ENCODE measurements at places on chromosomes 3 and 15.

DNA sequence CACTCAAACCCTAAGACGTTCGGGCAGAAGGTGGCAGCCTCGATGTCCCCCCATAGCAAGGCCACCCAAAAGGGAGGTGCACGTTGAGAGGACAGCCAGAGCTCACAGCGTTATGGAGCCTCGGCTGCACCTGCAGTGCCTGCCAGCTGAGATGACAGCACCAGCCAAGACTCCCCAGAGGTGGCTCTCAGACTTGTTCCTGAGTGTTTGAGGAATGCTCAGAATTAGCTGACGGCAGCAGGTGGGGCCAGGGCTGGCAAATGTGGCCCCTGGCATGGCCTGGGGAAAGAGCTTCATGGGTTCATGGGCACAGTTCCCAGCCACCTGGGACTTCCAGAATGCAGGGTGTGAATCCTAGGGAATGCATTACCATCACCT lies 177.8 kb downstream of the KLF13 start:
- peaks cover 10% of the 10 kb centered on the region for H3K27me3 ChIP-seq
- no peaks in the 10 kb centered on the region for H3K36me3 ChIP-seq
- no peak overlapping the region for H3K4me3 ChIP-seq
- DNase-seq: no peak
- no peaks in the 10 kb centered on the region for H3K4me1 ChIP-seq
- H3K27ac ChIP-seq: no peak overlapping the region

GRCh38 chr3:168096210-168096652 lies 507 bp upstream of the GOLIM4 start:
- H3K4me1 ChIP-seq: peaks cover 60% of the 10 kb centered on the region
- peak; percentile 96 for DNase-seq
- peak overlapping the region; percentile 97 for H3K27ac ChIP-seq
- peak overlapping the region; percentile 79 for H3K4me3 ChIP-seq
- no peaks in the 10 kb centered on the region for H3K27me3 ChIP-seq
- H3K36me3 ChIP-seq: no peaks in the 10 kb centered on the region

DNA sequence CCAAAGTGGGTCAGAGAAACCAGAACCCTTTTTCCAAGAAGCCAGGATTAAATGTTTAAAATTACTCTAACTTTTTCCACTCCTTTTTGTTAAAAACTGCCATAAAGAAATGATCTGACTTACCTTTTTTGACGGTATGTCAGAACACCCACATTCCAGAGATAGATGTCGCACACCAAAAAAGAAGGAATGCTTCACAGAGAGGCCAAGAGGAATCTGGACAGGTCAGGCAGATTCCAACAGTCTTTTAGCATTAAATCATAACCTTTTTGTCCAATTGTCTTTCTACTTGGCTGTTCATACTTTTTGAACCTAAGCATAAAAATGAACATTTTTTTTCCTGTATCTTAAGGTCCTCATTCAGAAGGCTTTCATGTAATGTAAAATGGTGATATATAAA lies 846.9 kb downstream of the NSUN3 start:
- H3K27ac ChIP-seq: no peak overlapping the region
- H3K4me1 ChIP-seq: no peaks in the 10 kb centered on the region
- H3K36me3 ChIP-seq: no peaks in the 10 kb centered on the region
- no peaks in the 10 kb centered on the region for H3K27me3 ChIP-seq
- no peak for DNase-seq
- no peak overlapping the region for H3K4me3 ChIP-seq

GRCh38 chr3:111709645-111710044 lies 114.5 kb upstream of the ZBED2 start:
- no peak overlapping the region for H3K27ac ChIP-seq
- H3K4me1 ChIP-seq: peaks cover 12% of the 10 kb centered on the region
- DNase-seq: no peak
- H3K36me3 ChIP-seq: no peaks in the 10 kb centered on the region
- H3K4me3 ChIP-seq: no peak overlapping the region
- H3K27me3 ChIP-seq: no peaks in the 10 kb centered on the region

DNA sequence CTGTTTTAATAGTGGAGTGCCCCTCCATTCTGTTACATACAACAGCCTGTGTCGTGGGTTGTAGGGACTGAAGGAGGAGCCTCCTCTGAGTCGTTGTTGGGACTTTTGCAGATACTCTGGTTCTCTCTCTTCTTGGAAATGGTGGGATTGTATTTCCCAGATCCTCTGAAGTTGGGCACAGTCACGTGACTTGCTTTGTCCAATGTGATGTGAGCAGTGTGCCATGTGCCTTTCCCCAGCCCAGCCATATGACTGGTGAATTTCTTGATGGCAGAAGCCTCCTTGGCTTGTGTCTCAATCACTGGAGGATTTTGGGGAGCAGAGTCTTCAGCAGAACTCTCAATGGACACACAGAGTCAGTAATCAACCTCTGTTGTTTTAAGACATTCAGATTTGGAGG lies 36.2 kb downstream of the RASGRF1 start:
- peaks cover 3% of the 10 kb centered on the region for H3K27me3 ChIP-seq
- no peaks in the 10 kb centered on the region for H3K36me3 ChIP-seq
- no peak for DNase-seq
- H3K4me1 ChIP-seq: no peaks in the 10 kb centered on the region
- H3K4me3 ChIP-seq: no peak overlapping the region
- no peak overlapping the region for H3K27ac ChIP-seq

GRCh38 chr15:52255008-52255407 lies 40.6 kb downstream of the MYO5C start:
- no peaks in the 10 kb centered on the region for H3K27me3 ChIP-seq
- no peak overlapping the region for H3K27ac ChIP-seq
- H3K4me3 ChIP-seq: no peak overlapping the region
- DNase-seq: peak; percentile 69
- peaks cover 40% of the 10 kb centered on the region for H3K4me1 ChIP-seq
- H3K36me3 ChIP-seq: no peaks in the 10 kb centered on the region

DNA sequence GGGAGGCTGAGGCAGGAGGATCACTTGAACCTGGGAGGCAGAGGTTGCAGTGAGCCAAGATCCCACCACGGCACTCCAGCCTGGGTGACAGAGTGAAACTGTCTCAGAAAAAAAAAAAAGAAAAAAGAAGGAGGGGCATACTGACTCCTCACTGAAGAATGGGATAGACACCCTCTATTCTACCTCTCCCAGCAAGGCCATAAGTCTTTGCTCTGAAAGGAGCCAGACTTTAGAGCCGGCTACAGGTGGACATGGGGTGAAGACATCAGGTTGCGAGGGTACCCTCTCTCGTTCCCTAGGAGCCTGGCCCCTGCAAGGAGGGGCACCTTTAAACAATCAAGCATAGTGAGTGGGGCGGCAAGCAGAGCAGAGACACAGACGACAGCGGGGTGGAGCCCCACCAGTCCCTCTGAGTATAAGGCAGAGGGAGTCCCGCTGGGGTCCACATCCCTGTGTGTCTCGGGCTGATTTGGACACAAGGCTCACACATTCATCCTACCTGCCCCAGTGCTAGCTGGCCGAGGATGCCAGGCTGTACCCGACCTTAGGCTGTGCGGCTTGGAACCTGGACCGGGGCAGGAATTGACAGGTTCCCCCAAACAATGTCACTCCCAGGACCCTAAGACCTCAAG lies 1.1 kb downstream of the GRAMD2A start:
- H3K27ac ChIP-seq: no peak overlapping the region
- no peak overlapping the region for H3K4me3 ChIP-seq
- no peaks in the 10 kb centered on the region for H3K4me1 ChIP-seq
- H3K36me3 ChIP-seq: peaks cover 30% of the 10 kb centered on the region

GRCh38 chr3:50137531-50137930 lies 17.6 kb upstream of the SEMA3F start:
- peaks cover 9% of the 10 kb centered on the region for H3K4me1 ChIP-seq
- no peak for DNase-seq
- no peak overlapping the region for H3K27ac ChIP-seq
- no peaks in the 10 kb centered on the region for H3K27me3 ChIP-seq
- no peak overlapping the region for H3K4me3 ChIP-seq

- H3K4me1 ChIP-seq: peaks cover 9% of the 10 kb centered on the region
- no peak overlapping the region for H3K27ac ChIP-seq
- no peaks in the 10 kb centered on the region for H3K36me3 ChIP-seq
- no peak for DNase-seq
Observed at GRCh38 chr3:117059956-117060270, 350.3 kb downstream of the TUSC7 start.

DNA sequence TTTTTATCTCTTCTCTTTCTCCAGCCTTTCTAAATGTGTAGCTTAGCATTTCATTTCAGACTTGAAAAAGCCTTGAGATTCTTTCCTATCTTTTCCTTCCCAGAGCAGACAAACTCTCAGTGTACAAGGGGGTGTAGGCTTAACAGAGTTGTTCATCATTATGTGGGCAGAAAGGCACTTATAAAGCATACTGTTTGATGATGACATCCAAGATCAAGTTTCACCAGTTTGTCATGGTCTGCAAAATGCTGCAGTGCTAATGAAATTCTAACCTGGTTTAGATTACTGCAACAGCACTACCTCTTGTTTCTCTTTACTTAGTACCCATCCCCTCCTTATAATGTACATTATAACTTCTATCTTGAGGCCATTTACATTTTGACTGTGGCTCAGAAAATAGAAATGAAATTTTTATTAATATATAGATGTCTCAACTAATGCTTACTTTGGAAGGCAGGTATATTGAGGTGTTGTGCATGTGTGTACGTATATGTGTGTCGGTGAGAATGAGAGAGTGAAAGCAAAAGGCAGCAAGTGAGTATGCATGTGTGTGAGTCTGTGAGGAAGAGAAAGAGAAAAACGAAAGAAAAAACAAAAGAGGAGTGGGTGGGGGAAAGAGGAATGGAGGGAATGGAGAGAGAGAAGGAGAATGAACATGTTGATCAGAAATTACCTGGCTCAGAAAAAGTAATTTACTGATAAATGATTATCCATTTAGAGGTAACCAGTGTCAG lies 1043.6 kb downstream of the TUSC7 start:
- 0 out of 2 replicates have a peak overlapping the region, but pooled peaks have one; percentile 17 for H3K4me3 ChIP-seq
- peaks cover 14% of the 10 kb centered on the region for H3K4me1 ChIP-seq
- no peak overlapping the region for H3K27ac ChIP-seq
- no peaks in the 10 kb centered on the region for H3K36me3 ChIP-seq
- H3K27me3 ChIP-seq: no peaks in the 10 kb centered on the region

DNA sequence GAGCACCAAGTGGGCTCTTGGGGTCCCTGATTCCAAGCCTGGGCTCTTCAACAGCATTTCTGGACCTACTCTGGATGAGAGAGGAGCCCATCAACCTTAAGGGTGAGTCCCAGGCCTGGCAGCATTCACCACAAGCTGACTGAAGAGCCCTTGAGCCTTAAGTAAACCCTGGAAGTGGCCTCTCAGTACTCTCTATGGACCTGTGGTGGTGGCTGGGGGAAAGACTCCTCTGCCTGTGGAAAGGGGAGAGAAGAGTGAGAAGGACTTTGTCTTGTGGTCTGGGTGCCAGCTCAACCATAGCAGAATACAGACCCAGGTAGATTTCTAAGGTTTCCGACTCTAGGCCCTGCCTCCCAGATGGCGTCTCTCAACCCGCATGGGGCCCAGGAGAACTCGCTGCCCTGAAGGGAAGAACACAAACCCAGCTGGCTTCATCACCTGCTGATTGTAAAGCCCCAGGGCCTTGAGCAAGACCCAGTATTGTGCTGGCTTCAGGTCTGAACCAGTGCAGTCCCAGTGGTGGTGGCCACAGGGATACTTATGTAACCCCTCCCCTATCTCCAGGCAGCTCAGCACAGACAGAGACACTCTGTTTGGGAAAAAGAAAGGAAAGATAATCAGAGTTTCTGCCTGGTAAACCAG lies 71.4 kb downstream of the TFDP2 start:
- H3K4me3 ChIP-seq: no peak overlapping the region
- H3K27ac ChIP-seq: no peak overlapping the region
- H3K27me3 ChIP-seq: no peaks in the 10 kb centered on the region
- no peaks in the 10 kb centered on the region for H3K4me1 ChIP-seq

DNA sequence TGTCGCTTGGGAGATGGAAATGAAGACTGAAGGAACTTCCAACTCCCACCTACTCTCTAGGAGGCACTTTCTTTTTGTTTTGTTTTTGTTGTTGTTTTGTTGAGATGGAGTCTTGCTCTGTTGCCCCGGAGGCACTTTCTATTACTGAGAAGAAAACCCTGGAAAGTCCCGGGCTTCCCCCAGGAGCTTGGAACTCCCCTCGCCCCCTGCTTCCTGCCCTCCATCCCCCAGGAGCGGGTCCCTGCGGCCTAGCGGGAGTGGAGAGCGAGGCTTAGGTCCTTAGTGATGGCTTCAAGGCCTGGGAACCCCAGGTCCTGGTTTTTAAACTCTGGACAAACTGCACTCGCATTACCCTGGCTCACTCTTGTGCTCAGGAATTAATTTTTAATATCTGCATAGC lies 195.7 kb downstream of the OCA2 start:
- DNase-seq: no peak
- H3K27ac ChIP-seq: no peak overlapping the region
- no peaks in the 10 kb centered on the region for H3K36me3 ChIP-seq
- H3K27me3 ChIP-seq: no peaks in the 10 kb centered on the region
- H3K4me3 ChIP-seq: no peak overlapping the region

DNA sequence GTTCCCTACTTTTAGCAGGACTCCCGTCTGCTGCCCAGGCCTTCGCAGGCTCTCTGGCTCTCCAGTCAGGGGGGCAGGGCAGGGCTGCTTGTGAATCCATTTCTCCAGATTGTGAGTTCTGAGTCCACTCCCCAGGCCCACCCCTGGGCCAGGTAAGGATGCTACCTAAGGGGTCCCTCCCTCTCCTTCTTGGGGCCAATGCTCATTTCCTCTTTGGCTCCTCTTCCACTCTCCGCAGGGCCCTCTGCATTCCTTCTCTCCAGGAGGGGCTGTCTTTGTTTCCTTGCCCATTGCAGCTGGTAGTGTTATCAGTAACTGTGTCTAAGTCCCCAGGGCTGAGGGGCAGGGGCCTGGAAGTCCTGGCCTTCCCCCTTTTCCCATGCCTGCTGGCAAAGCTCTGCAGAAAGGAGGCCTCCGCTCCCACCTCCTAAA lies 13.0 kb upstream of the CACNA2D2 start:
- no peak for DNase-seq
- H3K27me3 ChIP-seq: peaks cover 37% of the 10 kb centered on the region
- no peaks in the 10 kb centered on the region for H3K36me3 ChIP-seq
- H3K4me3 ChIP-seq: no peak overlapping the region
- no peaks in the 10 kb centered on the region for H3K4me1 ChIP-seq
- H3K27ac ChIP-seq: no peak overlapping the region

- H3K36me3 ChIP-seq: peaks cover 74% of the 10 kb centered on the region
- H3K27me3 ChIP-seq: no peaks in the 10 kb centered on the region
- no peak overlapping the region for H3K4me3 ChIP-seq
- peaks cover 16% of the 10 kb centered on the region for H3K4me1 ChIP-seq
- no peak for DNase-seq
Observed at GRCh38 chr3:156711113-156711512, 36.7 kb downstream of the TIPARP start.

DNA sequence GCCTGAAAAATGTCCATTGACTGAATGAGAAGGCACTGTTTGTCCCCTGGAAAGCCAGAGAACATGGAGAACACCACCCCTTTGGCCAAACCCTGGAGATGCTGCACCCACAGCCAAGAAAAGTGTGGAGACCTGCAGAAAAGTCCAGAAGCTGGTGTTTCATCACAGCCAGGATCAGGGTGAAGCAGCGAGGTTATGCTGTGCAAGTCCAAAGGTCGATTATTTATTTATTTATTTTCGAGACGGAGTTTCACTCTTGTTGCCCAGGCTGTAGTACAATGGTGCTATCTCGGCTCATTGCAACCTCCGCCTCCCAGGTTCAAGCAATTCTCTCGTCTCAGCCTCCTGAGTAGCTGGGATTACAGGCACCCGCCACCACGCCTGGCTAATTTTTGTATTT lies 5.5 kb upstream of the CTSH start:
- H3K27ac ChIP-seq: no peak overlapping the region
- H3K27me3 ChIP-seq: peaks cover 22% of the 10 kb centered on the region
- no peaks in the 10 kb centered on the region for H3K36me3 ChIP-seq
- no peak overlapping the region for H3K4me3 ChIP-seq
- no peak for DNase-seq
